ENCODE measurements at places on chromosomes 6 and 20.

- DNase-seq: no peak
These were observed 11.8 kb downstream of the CFAP61 start for GRCh38 chr20:20063941-20064702.

DNA sequence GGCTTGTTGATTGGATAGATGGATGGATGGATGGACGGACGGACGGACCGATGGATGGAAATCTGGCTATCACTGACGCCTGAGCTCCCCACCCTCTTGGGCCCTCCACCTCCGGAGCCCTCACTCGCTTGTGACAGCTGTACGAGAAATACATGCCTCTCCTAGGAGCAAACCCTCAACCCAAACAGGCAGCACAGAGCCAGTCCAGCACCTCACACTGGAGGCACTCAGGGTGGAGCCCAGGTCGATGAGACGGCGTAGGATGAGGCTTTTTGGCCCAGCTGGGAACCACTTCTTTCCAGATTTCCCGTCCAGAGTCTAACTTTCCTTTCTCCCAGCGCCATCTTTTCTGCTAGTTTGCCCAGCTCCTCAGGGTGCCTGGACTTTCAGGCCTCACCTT is 2.7 kb upstream of the LY6G5C start:
- DNase-seq: no peak

DNA sequence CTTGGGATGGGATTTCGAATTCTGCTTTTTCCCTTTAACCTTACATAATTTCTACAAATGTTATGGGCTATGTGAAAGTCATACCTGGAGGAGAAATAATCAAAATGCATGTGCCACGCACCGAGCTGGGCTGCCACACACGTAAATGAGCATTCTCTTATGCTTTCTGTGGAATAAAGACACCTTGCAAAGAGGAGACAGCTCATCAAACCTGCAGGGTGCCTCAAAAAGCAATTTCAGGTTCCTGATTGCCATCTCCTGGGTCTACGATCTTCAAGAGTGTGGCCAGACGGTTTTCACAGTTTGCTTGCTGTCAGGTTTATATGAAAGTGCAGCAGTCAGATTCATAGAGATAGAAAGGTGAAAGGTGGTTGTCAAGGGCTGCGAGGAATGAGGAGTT is 36.6 kb downstream of the DUSP22 start:
- no peak for DNase-seq

- DNase-seq: no peak
These were observed 371.0 kb downstream of the EPHA7 start for GRCh38 chr6:93048381-93048780.

DNA sequence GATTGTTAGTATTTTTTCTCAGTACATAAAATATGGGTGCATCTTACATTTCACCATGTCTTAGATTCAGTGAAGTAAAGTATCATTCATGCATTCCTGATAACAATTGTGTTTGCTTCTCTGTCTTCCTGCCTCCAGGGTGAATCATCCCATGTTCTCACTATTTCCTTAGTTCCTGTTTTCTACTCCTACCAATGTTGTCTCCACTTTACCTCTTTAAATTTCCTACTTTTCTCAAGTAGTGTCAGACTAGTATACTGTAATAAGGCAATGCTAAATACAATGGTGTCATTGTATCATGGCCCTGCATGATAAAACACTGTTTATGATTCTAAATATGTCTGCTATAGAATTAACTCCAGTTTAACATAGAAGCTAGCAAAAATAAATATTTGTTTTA is 37.4 kb upstream of the GABRR1 start:
- no peak for DNase-seq
